WERI-Rb-1 (cell line): ENCODE measurements at places on chromosomes 3 and 15.
A peak's percentile ranks its signal among the peaks of the same experiment; 100 is the strongest.

- peak; percentile 12 for DNase-seq
Measured at GRCh38 chr15:92226020-92226612, 167.6 kb upstream of the ST8SIA2 start.

DNA sequence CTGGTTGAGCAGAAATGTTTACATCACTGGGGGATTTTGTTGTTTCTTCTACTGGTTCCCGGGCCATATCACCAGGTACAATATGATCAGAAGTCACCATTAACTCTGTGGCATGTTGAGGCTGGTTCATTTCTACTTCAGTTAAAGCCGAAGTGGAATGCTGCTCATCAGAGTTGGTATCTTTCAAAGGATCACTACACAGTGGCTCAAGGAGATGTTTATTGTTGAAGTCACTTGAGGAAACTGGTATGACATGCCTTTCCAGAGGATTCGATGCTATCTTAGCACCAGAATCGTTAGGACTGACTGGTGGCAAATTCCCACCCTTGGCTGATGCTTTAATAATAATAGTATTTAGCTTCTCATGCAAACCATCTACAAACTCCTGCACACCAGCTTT lies 49.9 kb downstream of the TASOR start:
- DNase-seq, result no peak

- DNase-seq, result no peak
Measured at GRCh38 chr3:93843981-93844380, 129.7 kb downstream of the PROS1 start.

DNA sequence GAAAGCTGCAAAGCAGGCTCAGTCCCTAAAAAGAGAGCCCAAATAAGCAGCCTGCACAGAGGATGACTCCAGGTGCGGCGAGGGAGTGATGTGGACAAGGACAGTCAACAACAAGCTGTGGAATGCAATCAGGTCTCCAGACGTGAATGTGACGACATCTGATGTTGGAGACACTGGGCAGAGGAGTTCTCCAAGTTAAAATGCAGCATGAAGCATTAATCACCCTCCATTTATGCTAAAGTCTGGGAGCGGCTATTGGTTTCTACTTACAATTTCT lies 316.7 kb downstream of the FGF12 start:
- DNase-seq, result no peak

DNA sequence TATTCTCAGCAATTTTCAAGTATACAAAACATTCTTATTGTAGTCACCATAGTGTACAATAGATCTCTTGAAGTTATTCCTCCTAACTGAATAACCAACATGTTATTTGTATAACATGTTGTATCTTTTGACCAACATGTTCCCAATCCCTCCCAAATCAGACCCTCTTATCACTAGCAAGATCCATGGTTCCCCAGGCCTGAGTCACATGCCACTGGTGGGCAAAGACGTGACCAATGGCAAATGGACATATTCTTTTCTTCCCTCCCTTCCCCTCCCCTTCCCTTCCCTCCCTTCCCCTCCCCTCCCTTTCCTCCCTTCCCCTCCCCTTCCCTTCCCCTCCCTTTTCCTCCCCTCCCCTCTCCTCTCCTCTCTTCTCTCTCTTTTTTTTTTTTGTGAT lies 45.4 kb downstream of the AMOTL2 start:
- no peak for DNase-seq

GRCh38 chr3:5663601-5664000 lies 476.1 kb downstream of the EDEM1 start:
- no peak for DNase-seq

DNA sequence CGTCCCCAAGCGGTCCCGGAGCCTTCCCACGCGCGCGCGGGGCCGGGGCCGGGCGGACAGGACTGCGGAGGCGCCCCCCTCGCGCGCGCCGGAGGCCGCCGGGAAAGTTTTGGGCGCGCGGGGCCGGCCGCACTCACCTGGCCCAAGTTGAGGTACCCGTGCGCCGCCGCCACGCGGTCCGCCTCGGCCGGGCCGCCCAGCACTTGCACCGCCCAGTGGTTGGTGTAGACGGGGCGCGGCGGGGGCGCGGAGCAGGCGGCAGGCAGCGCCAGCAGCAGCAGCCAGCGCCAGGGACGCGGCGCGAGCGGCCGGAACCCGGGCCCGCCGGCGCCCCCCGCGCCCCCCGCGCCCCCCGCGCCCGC lies 289 bp downstream of the PCSK6 start:
- DNase-seq, result peak; percentile 58
